OCI-LY7 (cell line): ENCODE measurements at places on chromosomes 6 and 20.

GRCh38 chr6:162157167-162157870 lies 570.2 kb downstream of the PRKN start:
- no peak for DNase-seq

DNA sequence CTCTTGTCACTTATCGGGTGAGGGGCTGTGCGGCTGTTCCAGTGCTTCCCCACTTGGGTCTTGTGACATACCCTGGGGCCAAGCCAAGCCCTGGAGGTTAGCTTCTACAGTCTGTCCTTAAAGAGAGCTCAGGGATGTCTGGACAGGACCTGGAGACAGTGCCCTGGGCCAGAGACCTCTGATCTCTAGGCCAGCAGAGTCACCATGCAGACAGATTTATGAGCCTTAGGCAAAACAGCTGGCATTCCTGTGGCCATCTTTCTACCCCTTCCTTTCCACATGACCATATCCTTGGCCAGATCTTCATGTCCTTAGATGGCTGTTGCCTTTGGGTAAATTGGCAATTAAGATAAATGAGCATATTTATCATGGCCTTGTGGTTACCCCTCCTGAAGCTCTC lies 678.6 kb downstream of the MAFB start:
- DNase-seq: no peak

DNA sequence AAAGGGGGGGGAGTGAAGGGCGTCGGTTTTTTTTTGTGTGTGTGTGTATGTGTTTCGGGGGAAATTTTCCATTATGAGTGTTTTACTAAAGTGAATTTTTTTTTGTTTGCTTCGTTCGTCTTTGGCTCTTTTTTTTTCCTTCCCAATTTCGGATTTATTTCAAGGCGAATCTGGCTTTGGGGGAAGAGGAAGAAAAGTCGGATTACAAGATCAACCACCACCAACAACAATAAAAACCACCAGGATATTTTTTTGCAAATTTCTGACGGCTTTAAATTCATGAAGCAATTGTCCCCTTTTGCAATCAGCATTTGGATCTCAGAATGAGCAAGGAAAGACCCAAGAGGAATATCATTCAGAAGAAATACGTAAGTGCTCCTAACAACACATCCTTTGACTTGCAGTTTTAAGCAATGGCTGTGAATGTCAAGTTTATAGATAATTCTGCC lies 372 bp downstream of the JARID2 start:
- DNase-seq: no peak

- DNase-seq: peak; percentile 53
Measured at GRCh38 chr6:26222571-26222970, 135.3 kb downstream of the HFE start.

DNA sequence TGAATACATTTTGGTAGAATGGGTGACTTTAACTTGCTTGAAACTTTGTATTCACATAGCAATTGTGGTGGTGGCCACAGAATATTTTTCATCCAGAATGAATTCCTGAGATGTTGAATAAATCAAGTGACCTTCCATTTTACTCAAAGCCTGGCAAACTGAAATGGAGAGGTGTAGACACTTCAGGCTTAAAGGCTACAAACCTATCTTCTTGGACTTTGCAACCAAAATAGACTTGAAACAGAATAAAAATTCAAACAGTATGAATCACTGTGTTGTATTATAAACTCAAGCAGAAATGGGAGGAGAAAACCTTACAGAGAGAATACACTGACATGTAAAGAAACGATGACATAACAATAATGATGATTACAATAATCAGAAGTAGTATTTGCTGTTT lies 371.6 kb downstream of the BCKDHB start:
- DNase-seq: no peak

GRCh38 chr6:133100865-133101264 lies 140.3 kb upstream of the EYA4 start:
- DNase-seq: no peak
